Ammon's horn (tissue), 1 donor: ENCODE measurements at places on chromosomes 7 and 10.

DNA sequence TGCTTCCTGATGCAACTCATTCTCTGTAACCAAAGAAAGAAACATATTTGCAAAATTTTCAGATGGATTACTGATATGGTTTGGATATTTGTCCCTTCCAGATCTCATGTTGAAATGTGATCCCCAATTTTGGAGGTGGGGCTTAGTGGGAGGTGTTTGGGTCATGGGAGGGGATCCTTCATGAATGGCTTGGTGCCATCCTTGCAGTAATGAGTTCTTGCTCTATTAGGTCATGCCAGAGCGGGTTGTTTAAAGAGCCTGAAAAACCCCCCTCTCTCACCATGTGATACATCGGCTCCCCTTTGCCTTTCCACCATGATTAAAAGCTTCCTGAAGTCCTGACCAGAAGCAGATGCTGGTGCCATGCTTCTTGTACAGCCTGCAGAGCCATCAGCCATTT lies 43.8 kb upstream of the PRKG1 start:
- no peak for DNase-seq

- no peak for DNase-seq
Measured at GRCh38 chr10:73480158-73480557, 15.7 kb downstream of the PPP3CB start.

- DNase-seq = no peak
Measured at GRCh38 chr7:51213618-51214017, 103.0 kb downstream of the COBL start.

DNA sequence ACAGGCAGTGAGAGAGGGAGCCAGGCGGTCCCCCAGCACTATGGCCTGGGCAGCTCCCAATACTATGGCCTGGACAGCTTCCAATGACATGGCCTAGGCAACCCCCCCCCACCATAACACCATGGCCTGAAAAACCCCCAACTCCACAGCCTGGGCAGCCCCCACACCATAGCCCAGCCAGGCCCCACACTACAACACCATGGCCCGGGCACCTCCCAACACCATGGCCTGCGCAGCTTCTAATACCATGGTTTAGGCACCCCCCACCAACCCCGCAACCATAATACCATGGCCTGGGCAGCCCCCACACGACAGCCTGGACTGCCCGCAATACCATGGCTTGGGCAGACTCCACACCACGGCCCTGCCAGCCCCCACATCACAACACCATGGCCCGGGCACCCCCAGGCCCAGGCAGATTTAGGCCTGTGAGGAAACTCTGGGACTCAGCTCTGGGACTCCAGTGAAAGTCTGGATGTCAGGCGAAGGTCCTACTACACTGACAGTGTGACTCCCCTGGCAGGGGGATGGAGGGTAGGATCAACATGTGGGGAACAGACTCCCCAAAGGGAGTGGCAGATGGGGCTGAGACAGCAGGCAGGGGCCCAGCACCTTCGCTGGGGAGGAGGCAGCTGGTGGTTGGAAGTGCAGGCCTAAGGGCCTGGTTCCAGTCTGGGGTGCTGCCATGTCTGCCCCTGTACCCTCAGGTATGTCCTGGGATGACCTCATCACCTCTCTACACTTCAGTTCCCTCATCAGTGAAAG lies 8.7 kb downstream of the CPXM2 start:
- no peak for DNase-seq

DNA sequence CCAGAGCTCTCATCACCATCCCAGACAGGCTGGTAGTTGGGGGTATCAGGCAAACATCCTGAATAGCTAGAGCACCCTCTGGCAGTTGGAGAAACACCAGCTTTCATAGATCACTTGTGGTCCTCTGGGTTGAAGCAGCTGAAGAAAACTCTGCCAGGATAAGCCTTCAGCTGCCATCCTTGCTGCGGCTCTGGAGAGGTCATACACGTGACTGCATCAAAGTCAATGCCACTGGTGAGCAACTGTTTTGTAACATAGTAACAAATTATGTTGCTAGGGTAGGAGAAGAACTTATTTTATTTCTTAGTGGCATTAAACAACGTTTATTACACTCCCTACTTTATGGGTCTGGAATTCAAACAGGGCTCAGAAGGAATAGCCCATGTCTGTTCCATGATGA lies 19.2 kb upstream of the PANK1 start:
- no peak for DNase-seq

DNA sequence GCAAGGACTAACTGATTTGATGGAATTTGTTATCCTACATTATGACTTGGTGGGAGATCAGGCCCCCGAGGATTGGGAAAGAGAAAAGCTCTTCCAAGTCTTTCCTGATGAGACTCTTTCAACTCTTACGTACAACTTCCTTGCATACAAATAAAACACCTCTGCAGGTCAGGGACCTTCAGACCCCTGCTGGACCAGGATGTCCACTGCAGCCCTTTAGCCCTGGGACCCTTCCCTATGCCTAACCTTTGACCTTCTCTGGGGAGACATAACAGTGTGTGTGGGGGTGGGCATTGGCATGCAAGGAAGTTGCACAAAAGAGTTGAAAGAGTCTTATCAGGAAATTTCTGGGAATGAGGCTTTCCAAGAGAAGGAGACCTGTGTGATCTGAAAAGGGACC lies 859.4 kb downstream of the TYW1 start:
- no peak for DNase-seq

DNA sequence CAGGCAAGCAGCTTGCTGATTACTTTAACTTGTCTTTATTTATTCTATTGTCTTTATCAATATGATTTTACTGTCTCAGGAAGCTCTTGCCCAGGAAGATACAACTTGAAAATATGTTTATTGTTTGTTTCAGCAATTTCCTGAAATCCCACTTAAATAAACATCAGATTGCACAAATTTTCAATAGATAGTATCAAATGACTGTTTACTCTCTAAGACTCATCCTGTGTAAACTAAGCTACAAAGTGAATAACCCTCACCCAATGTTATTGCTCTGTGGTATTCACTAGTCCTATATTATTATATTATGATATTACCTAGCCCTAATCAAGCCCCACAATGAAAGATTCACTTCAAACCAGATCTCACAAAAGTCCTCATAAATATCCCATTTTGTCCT lies 130.4 kb upstream of the HPS1 start:
- no peak for DNase-seq

DNA sequence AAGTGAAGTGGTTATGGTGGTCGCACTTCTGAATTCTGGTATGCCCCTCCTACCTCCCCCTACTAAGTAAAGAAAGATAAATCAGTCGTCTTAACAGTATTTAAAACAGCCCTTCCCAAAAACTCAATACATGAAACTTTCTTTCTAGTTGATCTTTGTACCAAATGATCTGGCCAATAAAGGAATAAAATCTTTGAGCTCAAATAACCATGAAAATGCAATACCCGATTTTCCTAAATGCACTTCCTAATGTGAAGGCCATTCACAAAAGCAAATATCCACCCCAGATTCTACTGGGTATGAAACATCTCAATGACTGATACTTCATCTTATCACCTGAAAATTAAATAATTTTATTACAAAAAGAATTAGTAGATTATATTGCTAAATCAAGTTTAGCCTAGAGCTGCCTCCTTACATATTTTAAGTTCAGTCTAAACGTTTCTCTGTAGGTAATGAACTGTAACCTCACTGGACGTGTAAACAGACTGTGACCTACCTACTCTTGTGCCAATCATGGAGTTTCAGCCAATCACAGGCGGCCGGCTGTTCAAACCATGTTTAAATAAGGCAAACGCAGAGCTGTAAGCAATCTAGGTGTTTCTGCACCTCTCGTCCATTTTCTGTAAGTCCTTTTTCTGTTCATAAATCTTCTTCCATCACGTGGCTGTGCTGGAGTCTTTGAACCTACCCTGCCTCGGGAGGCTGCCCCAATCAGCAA lies 146.9 kb upstream of the AKR1E2 start:
- no peak for DNase-seq
